ENCODE measurements at places on chromosomes 1 and 21.

GRCh38 chr1:40567825-40568224 lies 36.4 kb downstream of the ZNF684 start:
- DNase-seq = no peak

- DNase-seq = no peak
Measured at GRCh38 chr1:204051718-204052117, 21.2 kb upstream of the SOX13 start.

GRCh38 chr1:63122079-63122478 lies 200.3 kb upstream of the FOXD3 start:
- no peak for DNase-seq

DNA sequence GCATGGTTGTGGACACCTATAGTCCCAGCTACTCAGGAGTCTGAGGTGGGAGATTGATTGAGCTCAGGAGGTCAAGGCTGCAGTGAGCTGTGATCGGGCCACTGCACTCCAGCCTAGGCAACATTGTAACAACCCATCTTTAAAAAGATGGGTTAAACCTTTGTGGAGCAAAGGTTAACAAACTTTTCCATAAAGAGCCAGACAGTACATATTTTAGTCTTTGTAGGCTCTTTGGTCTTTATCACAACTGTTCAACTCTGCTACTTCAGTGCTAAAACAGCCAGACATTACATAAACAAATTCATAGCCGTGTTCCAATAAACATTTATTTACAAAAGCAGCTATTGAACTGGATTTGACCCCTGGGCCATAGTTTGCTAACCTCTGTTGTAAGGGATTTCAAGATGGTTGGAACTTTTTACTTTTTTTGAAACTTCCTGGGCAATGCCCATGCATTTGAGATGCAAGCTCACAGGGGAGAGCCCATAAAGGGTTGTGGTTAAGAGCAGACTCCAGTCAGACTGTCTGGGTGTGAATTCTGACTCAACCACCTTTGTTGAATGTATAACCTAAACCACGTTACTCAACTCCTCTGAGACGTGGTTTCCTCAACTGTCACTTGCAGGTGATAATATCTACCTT lies 10.8 kb downstream of the INAVA start:
- DNase-seq = no peak

GRCh38 chr1:36175137-36176095 lies 19.5 kb downstream of the MAP7D1 start:
- DNase-seq = no peak

DNA sequence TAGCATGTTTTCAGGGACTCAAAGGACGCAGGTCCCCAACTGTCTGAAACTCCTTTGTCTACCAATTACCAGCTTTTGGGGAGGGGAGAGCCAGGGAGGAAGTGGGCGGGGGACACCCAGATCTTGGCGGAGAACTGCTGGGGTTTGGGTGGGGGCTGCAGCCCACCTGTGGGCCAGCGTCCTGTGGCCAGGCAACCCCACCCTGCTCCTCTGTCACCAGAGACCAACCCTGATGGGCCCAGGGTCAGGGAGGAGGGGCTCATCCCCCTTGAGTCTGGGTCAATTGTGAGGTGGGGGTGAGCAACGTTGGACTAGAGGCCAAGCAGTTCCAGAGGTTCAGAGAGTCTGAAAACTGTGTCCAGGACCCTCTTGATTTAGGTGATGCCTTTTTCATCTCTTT lies 96.1 kb upstream of the TARDBP start:
- DNase-seq = no peak

GRCh38 chr1:94479682-94480081 lies 61.5 kb downstream of the ABCD3 start:
- no peak for DNase-seq

Data from retina (tissue), 1 donor.